ENCODE measurements at places on chromosomes 11 and 22. TPM values are rescaled to one million over a fixed set of nuclear protein-coding genes. Genes with fewer than 3 reads are reported as not detected.

GRCh38 chr11:9015677-9016076 is 11.9 kb upstream of the NRIP3 start:
- peaks cover 29% of the 10 kb centered on the region for H3K4me1 ChIP-seq
- H3K36me3 ChIP-seq, result no peaks in the 10 kb centered on the region
- H3K27me3 ChIP-seq, result no peaks in the 10 kb centered on the region
- H3K4me3 ChIP-seq, result no peak overlapping the region

DNA sequence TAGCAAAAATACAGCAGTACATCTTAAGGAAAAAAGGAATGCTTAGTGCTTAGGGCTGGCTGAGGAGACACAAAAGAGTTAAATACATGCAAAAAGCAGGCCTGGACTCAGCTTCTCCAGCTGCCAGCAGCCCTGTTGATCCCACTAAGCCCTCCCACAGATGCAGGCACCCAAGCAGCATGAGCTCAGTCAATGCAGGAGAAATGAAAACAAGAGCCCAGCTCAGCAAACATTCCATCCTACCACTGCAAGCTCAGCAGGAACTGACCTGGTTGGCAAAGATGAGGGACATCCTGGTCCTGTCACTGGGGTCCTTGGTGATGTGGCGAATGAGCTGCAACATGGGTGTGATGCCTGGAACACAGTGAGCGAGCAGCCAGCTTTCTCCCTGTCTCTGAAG is 5.8 kb downstream of the CYB5R2 start:
- no peaks in the 10 kb centered on the region for H3K27me3 ChIP-seq
- H3K27ac ChIP-seq, result no peak overlapping the region
- DNase-seq, result no peak
- no peak overlapping the region for H3K4me3 ChIP-seq
- no peaks in the 10 kb centered on the region for H3K4me1 ChIP-seq

DNA sequence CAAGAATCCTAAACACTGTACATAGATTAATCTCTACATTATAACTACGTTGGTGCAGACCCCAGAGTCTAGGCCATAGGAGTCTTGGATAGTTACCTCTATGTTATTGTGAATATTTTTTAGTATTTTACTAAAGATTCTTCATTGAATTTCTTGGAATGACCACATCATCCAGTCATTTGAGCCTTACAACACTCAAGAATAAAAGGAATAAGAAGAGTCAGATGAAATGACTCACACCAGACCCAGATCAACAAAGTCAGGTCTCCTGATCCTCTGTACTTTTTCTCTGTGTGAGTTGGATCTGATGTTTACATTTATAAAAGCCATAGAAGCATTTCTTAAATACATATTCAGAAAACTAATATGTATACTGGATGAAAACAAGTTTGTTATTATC is 179.2 kb upstream of the ARHGAP20 start:
- no peak overlapping the region for H3K27ac ChIP-seq
- no peaks in the 10 kb centered on the region for H3K4me1 ChIP-seq
- no peak overlapping the region for H3K4me3 ChIP-seq
- no peak for DNase-seq
- no peaks in the 10 kb centered on the region for H3K36me3 ChIP-seq

GRCh38 chr11:114442536-114442935 is 3.3 kb downstream of the REXO2 start:
- H3K27me3 ChIP-seq, result no peaks in the 10 kb centered on the region
- H3K4me3 ChIP-seq, result no peak overlapping the region
- no peak for DNase-seq
- H3K36me3 ChIP-seq, result no peaks in the 10 kb centered on the region
- H3K4me1 ChIP-seq, result peaks cover 11% of the 10 kb centered on the region

The SCGB2A2 gene
- not detected for polyA plus RNA-seq

The NLRP6 gene
- not detected for polyA plus RNA-seq

- no peaks in the 10 kb centered on the region for H3K27me3 ChIP-seq
- no peaks in the 10 kb centered on the region for H3K36me3 ChIP-seq
- peak overlapping the region; percentile 54 for H3K4me3 ChIP-seq
- H3K4me1 ChIP-seq, result peaks cover 19% of the 10 kb centered on the region
These were observed 596 bp upstream of the TNRC6B start for GRCh38 chr22:40176921-40177737.

GRCh38 chr11:44954051-44954906 is 3.6 kb upstream of the TP53I11 start:
- no peak for DNase-seq
- H3K4me1 ChIP-seq, result peaks cover 66% of the 10 kb centered on the region
- H3K4me3 ChIP-seq, result no peak overlapping the region

The KCNQ1OT1 gene
- 1.9 TPM for polyA plus RNA-seq

GRCh38 chr11:115222863-115223530 is 281.2 kb downstream of the CADM1 start:
- peaks cover 8% of the 10 kb centered on the region for H3K4me1 ChIP-seq
- no peak for DNase-seq
- H3K36me3 ChIP-seq, result no peaks in the 10 kb centered on the region
- peak overlapping the region; percentile 10 for H3K27ac ChIP-seq
- H3K4me3 ChIP-seq, result no peak overlapping the region
